ENCODE measurements at places on chromosomes 12 and 14. TPM values are rescaled to one million over a fixed set of nuclear protein-coding genes. Genes with fewer than 3 reads are reported as not detected.

DNA sequence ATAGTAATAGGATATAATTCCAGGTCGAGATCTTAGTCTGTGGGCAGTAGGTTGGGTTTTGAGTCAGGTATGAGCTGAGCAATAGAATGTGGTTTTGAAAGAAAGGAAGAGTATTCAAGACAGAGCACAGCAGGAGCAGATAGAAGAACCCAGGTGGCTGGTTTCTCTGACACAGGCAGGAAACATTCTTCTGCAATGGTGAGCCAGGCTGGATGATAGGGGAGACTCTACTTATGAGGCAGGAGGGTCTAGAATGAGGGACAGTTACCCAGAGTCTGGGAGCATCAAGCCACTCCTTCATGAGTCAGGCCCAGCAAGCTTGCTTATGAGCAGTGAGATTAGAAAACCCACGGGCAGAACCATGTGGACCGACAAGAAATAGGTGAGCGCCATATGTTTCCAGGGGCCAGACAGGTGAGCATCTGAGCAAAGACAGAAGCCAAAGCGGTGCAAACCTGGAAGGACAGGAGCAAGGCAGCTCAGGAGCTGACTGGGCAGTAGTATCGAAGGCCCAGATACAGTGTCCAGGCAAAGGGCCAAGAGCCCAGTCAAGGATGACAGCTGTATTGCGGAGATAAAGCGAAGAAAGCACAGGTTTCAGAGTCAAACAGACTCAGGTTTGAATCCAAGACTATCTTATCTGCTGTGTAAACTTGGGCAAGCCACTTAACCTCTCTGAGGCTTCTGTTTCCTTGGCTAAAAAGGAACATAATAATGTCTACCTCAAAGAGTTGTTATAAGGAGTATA lies 22.5 kb upstream of the PCNX1 start:
- no peak overlapping the region for H3K4me3 ChIP-seq
- no peak overlapping the region for H3K27ac ChIP-seq
- DNase-seq, result no peak
- H3K4me1 ChIP-seq, result peaks cover 60% of the 10 kb centered on the region
- H3K36me3 ChIP-seq, result no peaks in the 10 kb centered on the region
- no peaks in the 10 kb centered on the region for H3K27me3 ChIP-seq

- no peak for DNase-seq
- no peaks in the 10 kb centered on the region for H3K27me3 ChIP-seq
- H3K4me1 ChIP-seq, result no peaks in the 10 kb centered on the region
Observed at GRCh38 chr12:17079251-17079909, 473.4 kb upstream of the LMO3 start.

GRCh38 chr12:99131751-99132199 lies 486.7 kb downstream of the APAF1 start:
- no peak overlapping the region for H3K4me3 ChIP-seq
- H3K27me3 ChIP-seq, result no peaks in the 10 kb centered on the region
- no peaks in the 10 kb centered on the region for H3K4me1 ChIP-seq
- DNase-seq, result no peak
- no peaks in the 10 kb centered on the region for H3K36me3 ChIP-seq

DNA sequence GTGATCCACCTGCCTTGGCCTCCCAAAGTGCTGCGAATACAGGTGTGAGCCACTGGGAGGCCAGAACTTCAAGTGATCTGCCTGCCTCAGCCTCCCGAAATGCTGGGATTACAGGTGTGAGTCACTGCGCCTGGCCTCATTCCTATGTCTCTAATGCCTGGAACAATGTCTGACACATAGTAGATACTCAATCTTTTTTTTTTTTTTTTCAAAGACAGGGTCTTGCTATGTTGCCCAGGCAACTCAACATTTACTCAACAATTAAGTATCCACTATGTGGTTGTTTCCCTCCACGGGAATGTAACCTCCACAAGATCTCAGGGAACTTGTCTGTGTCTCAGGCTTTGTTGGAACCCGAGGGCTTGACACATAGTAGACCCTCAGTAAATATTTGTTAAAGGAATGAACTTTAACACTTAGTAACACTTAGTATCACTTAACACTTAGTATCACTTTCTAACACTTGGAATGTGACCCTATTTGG lies 3.0 kb upstream of the TMEM120B start:
- H3K36me3 ChIP-seq, result no peaks in the 10 kb centered on the region
- no peak overlapping the region for H3K27ac ChIP-seq
- H3K27me3 ChIP-seq, result no peaks in the 10 kb centered on the region
- H3K4me1 ChIP-seq, result peaks cover 22% of the 10 kb centered on the region

GRCh38 chr14:31930493-31931240 lies 146.4 kb upstream of the ARHGAP5 start:
- peaks cover 2% of the 10 kb centered on the region for H3K4me1 ChIP-seq
- H3K36me3 ChIP-seq, result no peaks in the 10 kb centered on the region
- no peak for DNase-seq
- H3K27ac ChIP-seq, result no peak overlapping the region
- H3K4me3 ChIP-seq, result no peak overlapping the region

DNA sequence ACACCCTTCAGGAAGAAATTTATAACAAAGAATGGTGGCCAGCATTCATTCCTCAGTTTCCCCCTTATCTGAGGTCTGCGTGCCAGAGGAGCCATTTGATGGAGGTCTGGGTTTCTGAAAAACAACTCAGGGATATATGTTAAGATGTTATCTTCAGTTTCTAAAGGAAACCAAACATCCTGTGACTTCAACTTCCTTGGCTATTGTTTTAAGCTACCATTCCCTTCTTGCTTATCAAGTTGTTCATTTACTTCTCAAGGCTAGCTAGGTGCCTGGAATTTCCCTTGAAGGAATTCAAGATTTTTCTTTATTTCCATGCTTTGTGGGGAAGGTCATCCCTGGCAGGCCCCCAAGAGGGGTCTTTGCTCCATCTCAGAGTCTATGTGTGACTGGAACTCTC lies 27.1 kb upstream of the OXA1L start:
- H3K36me3 ChIP-seq, result no peaks in the 10 kb centered on the region
- H3K4me3 ChIP-seq, result no peak overlapping the region
- no peaks in the 10 kb centered on the region for H3K27me3 ChIP-seq
- DNase-seq, result no peak
- no peak overlapping the region for H3K27ac ChIP-seq

- DNase-seq, result no peak
- H3K27me3 ChIP-seq, result peaks cover 52% of the 10 kb centered on the region
- H3K36me3 ChIP-seq, result no peaks in the 10 kb centered on the region
Observed at GRCh38 chr14:104504172-104504735, 75.3 kb upstream of the C14orf180 start.

DNA sequence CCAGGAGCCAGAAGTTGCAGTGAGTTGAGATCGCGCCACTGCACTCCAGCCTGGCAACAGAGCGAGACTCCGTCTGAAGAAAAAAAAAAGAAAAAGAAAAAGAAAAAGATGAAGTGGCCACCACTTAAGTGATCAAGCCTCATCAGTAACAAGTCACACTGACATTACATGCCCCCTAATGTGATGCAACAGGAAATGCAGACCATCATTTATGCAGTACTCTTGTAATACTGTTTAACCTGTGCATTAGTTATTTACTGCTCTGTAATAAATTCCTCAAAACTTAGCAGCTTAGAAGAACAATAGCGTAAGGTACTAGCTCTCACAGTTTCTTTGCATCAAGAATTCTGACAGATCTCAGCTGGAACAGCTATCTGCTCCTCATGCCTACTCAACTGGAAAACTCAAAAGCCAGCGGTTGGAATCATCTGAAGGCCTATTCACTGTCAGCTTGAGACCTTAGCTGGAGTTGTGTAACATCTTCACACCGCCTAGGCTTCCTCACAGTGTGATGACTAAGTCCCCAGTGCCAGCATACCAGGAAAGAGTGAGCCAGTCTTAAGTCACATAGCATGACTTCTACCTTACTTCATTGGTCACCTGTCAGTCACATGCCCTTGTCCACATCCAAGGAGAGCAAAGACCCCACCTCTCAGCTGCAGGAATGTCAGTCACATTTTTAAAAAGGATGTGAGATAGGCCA lies 31.5 kb downstream of the EPS8 start:
- no peaks in the 10 kb centered on the region for H3K27me3 ChIP-seq
- no peak for DNase-seq
- no peaks in the 10 kb centered on the region for H3K36me3 ChIP-seq
- no peak overlapping the region for H3K27ac ChIP-seq

- no peak for DNase-seq
- no peak overlapping the region for H3K27ac ChIP-seq
- no peak overlapping the region for H3K4me3 ChIP-seq
- H3K36me3 ChIP-seq, result peaks cover 8% of the 10 kb centered on the region
- no peaks in the 10 kb centered on the region for H3K4me1 ChIP-seq
- H3K27me3 ChIP-seq, result no peaks in the 10 kb centered on the region
Observed at GRCh38 chr12:54572881-54573280, 15.6 kb downstream of the PPP1R1A start.

GRCh38 chr14:99572173-99572999 lies 31.6 kb downstream of the CCDC85C start:
- no peak overlapping the region for H3K4me3 ChIP-seq
- no peaks in the 10 kb centered on the region for H3K36me3 ChIP-seq
- no peak overlapping the region for H3K27ac ChIP-seq
- H3K4me1 ChIP-seq, result peaks cover 2% of the 10 kb centered on the region

DNA sequence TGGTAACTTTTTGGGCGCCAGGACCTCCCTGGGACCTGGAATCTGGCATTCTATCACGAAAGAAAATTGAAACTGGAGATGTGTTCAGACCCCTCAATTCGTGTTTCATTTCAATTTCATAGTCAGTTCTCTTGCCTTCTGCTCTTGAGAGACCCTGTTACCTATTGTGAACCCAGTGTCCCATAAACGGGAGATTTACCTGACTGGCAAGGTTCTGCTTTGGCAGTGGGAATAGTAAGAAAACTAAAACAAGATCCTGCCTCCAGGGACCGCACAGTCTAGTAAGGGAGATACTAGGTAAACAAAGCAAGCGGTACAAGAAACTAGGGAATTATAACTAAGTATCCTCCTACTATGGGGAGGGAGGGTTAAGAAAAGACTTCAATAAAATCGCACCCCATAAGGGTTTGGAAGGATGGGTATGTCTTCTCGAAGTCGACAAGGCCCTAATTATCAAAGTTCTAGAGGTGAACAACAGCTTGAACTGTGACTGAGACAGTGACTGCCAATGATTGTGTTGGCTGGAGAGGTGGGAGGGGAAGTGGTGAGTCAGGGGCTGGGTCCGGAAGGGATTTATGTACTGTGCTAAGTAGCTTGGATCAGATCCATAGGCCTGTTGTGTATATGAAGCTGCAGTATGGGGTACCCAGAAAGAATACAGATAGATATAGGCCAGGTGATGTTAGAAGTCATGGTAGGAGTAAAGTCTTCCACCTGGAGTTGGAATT lies 754 bp downstream of the ACSS3 start:
- H3K4me1 ChIP-seq, result no peaks in the 10 kb centered on the region
- H3K27me3 ChIP-seq, result peaks cover 12% of the 10 kb centered on the region
- DNase-seq, result no peak
- H3K36me3 ChIP-seq, result no peaks in the 10 kb centered on the region

DNA sequence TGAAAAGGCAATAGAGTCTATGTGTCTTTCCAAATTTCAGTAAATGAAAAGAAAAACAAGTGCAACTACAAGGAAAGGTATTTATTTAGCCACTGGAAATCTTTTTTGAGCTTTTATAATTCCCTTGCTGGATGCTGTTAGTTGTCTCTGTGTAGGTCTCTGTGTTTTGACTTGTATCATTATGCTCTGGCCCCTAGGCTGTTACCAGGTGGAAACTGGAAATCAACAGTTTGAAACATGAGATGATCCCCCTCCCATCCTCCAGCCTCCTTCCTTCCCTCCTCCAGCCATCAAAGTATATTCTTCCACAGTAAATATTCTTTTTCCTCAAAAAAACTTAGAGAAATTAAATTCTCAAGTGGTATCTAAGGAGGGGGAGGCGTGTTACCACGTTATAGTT lies 934 bp upstream of the DCN start:
- no peak overlapping the region for H3K4me3 ChIP-seq
- no peaks in the 10 kb centered on the region for H3K27me3 ChIP-seq
- H3K27ac ChIP-seq, result no peak overlapping the region
- H3K36me3 ChIP-seq, result no peaks in the 10 kb centered on the region

DNA sequence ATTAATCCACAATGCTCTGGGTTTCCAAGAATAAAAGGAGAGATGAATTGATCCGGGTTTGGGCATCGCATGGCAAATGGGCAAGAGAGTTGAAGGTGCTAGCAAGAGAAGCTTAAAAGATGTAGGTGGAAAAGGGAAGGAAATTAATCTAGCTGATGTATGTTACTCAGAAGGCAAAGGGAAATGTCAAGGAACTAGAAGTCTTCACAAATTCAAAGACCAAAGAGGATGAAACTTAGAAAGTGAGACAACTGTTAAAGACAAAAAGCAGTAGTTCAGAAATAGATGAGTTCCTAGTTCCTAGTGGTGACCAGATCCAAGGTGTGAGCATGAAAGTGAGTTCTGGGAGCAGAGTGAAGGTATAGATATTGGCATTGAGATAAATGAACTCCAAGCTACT lies 228.3 kb downstream of the SEC23A start:
- no peak for DNase-seq
- H3K27ac ChIP-seq, result no peak overlapping the region
- H3K27me3 ChIP-seq, result peaks cover 3% of the 10 kb centered on the region
- H3K4me3 ChIP-seq, result no peak overlapping the region

DNA sequence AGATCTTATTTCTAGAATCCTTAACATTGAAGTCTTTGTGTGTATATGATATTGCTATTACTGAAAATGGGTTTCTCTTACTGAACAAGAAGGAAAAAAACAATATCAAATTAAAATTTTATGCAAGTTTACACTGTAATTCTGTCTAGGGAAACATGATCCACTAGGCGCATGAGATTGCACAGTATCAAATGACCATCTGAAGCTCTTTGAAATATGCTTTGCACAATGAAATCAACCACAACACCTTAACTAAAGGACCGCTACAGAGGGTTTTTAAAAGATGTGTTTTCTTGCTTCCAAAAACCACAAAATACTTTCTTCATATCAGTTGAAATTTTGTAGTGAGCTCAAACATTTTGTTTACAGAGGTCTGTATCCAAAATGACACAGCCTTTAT lies 15.1 kb upstream of the KERA start:
- no peak for DNase-seq
- H3K4me3 ChIP-seq, result no peak overlapping the region
- H3K36me3 ChIP-seq, result no peaks in the 10 kb centered on the region

- no peaks in the 10 kb centered on the region for H3K36me3 ChIP-seq
- no peak overlapping the region for H3K4me3 ChIP-seq
Observed at GRCh38 chr14:90883197-90883596, 67.0 kb upstream of the TTC7B start.

GRCh38 chr14:69547701-69548348 lies 26.8 kb downstream of the CCDC177 start:
- no peaks in the 10 kb centered on the region for H3K4me1 ChIP-seq
- no peak for DNase-seq
- no peak overlapping the region for H3K4me3 ChIP-seq
- no peak overlapping the region for H3K27ac ChIP-seq
- peaks cover 50% of the 10 kb centered on the region for H3K27me3 ChIP-seq
- no peaks in the 10 kb centered on the region for H3K36me3 ChIP-seq

GRCh38 chr12:49806321-49806813 lies 21.8 kb downstream of the NCKAP5L start:
- no peak overlapping the region for H3K27ac ChIP-seq
- H3K4me3 ChIP-seq, result no peak overlapping the region
- H3K27me3 ChIP-seq, result no peaks in the 10 kb centered on the region

Gene PTMS
- total RNA-seq, result 15.9 TPM

Gene SCNN1A
- total RNA-seq, result 1.0 TPM

Gene USP5
- 85.8 TPM for total RNA-seq

Gene POP5
- total RNA-seq, result 69.0 TPM

Gene HOMEZ
- 15.1 TPM for total RNA-seq

Gene ATF7IP
- 147 TPM for total RNA-seq

Gene TMTC2
- 4.4 TPM for total RNA-seq

Gene MYH6
- not detected for total RNA-seq
